Psoas muscle (tissue), 8 donors: ENCODE measurements at places on chromosomes 11 and 22. TPM values are rescaled to one million over a fixed set of nuclear protein-coding genes. Genes with fewer than 3 reads are reported as not detected.

The CYP2D6 gene
- total RNA-seq = 0.44 TPM

The AQP11 gene
- total RNA-seq = 0.40 TPM

The RAB36 gene
- 0.22 TPM for total RNA-seq

The GAL gene
- total RNA-seq = not detected

The FAM83F gene
- total RNA-seq = 0.04 TPM

The APOL5 gene
- total RNA-seq = not detected

The UBASH3B gene
- 8.5 TPM for total RNA-seq

The ADORA2A gene
- total RNA-seq = 1.0 TPM

The OR56A1 gene
- not detected for total RNA-seq

The FERMT3 gene
- total RNA-seq = 6.7 TPM

The CASP5 gene
- not detected for total RNA-seq

The CARD16 gene
- total RNA-seq = 2.9 TPM

The TRIM48 gene
- total RNA-seq = not detected

The MEI1 gene
- 0.23 TPM for total RNA-seq

The OR52W1 gene
- total RNA-seq = not detected

The IGF2 gene
- total RNA-seq = 126 TPM

The OSBP2 gene
- 8.2 TPM for total RNA-seq

The ALDH3B2 gene
- not detected for total RNA-seq

The LZTR1 gene
- 23.4 TPM for total RNA-seq

The CCDC73 gene
- not detected for total RNA-seq

The SYCE3 gene
- not detected for total RNA-seq

The RAG1 gene
- 0.24 TPM for total RNA-seq

The LRFN4 gene
- 11.8 TPM for total RNA-seq

The SYT13 gene
- total RNA-seq = 0.22 TPM

The DDX25 gene
- not detected for total RNA-seq

The ABCC8 gene
- 1.2 TPM for total RNA-seq

The ZNF280B gene
- 0.34 TPM for total RNA-seq

The CYTH4 gene
- 3.3 TPM for total RNA-seq

The DEFB131B gene
- total RNA-seq = not detected

The MUC5AC gene
- not detected for total RNA-seq

The RAB1B gene
- total RNA-seq = 120 TPM

The OR5P2 gene
- total RNA-seq = not detected

The FXYD6 gene
- total RNA-seq = 11.5 TPM

The SPDYC gene
- not detected for total RNA-seq

The CRKL gene
- 66.0 TPM for total RNA-seq
